GM12865 (cell line): ENCODE measurements at places on chromosomes 11 and 22.

DNA sequence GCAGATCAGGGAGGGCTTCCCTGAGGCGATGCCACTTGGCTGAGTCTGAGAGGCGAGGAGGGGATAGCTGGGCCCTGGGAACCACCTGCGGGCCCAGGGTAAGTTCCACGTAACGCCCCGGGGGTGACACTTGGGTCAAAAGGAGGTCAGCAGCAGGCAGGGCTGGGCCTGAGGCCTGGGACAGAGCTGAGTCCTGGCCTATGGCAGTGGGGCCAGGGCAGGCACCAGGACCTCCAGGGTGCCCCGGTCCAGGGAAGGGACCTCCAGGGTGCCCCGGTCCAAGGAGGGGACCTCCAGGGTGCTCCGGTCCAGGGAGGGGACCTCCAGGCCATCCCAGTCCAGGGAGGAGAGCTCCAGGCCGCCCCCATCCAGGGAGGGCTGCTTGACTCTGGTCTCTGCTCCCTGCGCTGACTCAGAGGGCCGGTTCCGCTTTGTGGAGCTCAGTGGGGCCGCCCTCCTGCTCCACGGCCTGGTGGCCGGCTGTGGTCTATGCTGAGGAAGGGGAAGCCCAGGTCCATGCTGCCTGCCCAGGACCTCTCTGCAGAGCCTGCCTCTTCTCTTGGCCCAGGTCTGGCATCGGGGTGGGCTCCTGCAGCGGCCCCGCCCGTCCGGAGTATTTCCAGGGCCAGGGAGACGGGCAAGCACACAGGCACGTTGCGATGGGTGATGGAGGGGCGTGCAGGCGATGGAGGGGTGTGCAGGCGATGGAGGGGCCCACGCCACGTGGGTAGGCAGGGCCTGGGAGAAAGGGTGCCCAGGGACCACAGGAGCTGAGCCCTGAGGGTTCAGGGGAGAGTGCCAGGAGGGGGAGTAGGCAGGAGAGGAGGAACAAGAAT is 19.5 kb upstream of the WNT7B start:
- peak; percentile 38 for DNase-seq

DNA sequence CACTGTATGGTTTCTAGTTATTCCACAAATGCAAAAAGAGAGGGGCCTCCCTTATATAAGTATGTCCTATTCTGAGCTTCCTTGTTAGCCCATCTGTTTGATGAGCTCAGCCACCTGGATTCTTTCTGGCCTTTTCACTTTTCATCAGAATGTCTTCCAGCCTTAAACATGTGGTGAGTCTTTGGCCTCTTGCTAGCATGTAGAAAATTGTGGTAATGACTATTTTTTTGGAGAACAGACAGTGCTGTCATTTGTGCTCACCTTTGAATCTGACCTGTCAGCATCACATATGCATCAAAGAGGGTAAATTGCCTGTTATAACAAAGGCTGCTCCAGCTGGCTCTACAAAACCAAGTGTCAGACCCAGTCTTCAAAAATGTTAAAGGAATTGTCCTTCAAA is 558.7 kb downstream of the RAB38 start:
- no peak for DNase-seq

GRCh38 chr11:459511-460220 is 9.6 kb downstream of the PTDSS2 start:
- DNase-seq: no peak

GRCh38 chr11:1039481-1040427 is 3.2 kb upstream of the MUC6 start:
- DNase-seq: no peak

DNA sequence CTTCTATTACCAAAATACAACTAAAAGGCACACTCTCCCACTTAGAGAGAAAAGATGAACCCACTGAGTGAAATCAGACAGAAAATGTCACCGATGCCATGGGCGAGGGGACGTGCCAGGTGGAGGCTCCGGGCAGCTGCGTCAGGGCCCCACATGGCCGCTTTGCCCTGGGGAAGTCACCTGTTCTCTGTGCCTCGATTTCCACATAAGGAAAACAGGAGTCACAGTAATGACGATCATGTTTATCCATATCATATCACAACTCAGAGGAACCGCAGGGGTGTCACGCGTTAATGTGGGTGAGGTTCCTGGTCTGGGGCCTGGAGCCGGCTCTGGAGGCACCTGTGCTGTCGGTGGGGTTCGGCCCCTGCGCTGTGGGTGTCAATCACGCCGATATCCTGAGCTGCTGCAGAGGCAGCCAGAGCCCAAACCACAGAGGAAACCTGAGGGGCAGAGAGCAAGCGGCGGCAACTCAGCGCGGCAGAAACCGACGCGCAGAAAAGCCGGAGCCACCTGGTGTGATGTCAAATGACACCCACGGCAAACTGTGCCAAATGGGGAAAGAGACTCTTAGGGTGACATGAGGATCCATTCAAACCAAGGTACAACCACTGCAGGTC is 243.7 kb downstream of the BRD1 start:
- no peak for DNase-seq

DNA sequence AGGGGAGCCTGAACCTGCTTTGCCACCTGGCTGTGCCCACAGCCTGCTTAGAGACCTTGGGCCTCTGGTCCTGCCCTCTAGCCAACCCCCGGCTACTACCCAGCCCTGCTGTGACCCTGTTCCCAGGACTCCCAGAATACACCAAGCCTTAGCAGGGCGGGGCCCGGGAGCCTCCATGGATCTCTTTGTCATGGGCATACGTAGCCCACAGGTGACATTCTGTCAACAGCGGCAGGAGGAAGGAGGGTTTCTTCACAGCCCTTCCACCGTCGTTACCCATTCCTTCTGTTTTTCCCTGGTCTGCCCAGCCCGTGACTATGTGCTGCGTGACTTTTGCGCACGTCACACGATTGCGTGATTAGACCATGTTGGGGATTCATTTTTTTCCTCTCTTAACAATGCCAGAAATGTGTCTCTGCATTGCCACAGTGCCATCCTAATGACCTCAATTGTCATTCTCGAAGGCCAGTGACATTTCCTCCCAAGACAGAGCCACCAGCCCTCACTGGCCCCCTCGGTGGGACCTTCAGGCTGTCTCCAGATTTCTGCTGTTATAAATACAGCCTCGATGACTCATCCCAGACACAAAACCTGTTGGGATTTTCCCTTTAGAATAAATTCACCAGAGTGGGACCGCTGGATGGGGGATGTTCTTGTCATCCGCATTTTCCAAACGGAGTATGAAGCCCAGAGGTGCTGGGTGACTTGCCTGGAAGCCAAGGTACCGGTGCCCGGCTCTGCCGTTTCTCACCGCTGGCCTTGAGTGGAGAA is 9.0 kb downstream of the SYT12 start:
- no peak for DNase-seq
